Fibroblast of villous mesenchyme (primary cell): ENCODE measurements at places on chromosomes 2 and 18.
A peak's percentile ranks its signal among the peaks of the same experiment; 100 is the strongest.

DNA sequence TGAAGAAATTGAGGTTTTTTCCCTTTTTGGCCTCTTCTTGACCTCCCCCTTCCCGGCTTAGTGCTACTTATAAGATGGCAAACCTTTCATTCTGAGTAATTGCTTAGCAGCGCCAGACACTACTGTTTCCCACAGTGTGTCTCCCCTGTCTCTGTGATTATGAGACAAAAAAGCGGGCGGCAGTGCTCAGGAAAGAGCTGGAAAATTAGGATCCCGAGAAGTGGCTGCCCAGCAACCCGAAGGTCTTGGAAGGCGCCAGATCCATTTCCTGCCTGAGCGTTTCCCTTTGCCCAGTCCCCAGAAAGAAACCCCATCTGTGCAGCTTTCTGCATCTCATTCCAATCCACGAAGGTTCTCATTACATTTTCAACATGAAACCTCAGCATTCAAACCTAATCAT, 191.9 kb upstream of the APCDD1 start:
- DNase-seq: no peak

DNA sequence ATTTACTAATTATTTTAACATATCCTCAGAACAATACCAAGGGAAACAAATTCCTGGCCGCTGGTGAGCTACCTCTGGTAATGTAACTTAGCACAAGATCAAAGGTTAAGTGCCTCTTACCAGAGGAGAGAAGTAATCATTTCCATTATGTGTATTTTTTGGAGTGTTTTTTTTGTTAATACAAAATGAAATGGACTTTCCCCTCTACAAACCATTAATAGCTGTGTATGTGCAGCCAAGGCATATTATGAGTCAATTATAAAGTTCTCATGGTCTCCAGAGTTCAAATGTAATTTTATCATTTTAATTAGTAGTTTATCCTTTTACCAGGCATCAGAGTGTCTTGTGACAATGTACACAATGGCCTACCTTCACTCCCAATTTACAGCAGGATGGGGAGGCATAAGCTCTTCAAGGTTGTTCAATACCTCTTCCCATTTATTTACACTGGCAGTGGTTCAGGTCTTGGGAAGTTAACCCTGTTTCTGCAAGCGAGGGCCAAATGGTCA, 242.2 kb downstream of the TGIF1 start:
- no peak for DNase-seq

- peak; percentile 57 for DNase-seq
These were observed 32.2 kb downstream of the IKZF2 start for GRCh38 chr2:213119061-213119809.

GRCh38 chr2:62217970-62218369, 22.1 kb downstream of the B3GNT2 start:
- peak; percentile 98 for DNase-seq
